HAP-1 (cell line): ENCODE measurements at places on chromosomes 2 and 18.

DNA sequence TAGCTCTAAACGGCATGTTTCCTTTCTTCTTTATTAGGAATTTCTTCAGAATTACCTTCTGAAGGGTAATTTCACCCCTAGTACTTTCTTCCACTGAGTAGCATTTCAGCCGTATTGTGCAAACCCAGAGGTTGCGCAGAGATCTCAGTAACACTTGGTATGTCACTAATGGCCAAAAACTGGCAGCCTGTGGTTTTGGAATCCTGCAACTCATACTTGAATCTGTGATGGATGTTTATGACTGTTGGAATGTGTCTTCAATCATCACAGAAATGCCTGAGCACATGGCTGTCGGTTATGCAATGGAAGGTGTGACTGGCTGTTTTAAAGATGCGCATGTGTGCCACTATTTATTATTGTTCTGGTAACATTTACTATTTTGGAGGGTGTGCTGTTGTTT lies 100.0 kb downstream of the COLEC12 start:
- DNase-seq = no peak

DNA sequence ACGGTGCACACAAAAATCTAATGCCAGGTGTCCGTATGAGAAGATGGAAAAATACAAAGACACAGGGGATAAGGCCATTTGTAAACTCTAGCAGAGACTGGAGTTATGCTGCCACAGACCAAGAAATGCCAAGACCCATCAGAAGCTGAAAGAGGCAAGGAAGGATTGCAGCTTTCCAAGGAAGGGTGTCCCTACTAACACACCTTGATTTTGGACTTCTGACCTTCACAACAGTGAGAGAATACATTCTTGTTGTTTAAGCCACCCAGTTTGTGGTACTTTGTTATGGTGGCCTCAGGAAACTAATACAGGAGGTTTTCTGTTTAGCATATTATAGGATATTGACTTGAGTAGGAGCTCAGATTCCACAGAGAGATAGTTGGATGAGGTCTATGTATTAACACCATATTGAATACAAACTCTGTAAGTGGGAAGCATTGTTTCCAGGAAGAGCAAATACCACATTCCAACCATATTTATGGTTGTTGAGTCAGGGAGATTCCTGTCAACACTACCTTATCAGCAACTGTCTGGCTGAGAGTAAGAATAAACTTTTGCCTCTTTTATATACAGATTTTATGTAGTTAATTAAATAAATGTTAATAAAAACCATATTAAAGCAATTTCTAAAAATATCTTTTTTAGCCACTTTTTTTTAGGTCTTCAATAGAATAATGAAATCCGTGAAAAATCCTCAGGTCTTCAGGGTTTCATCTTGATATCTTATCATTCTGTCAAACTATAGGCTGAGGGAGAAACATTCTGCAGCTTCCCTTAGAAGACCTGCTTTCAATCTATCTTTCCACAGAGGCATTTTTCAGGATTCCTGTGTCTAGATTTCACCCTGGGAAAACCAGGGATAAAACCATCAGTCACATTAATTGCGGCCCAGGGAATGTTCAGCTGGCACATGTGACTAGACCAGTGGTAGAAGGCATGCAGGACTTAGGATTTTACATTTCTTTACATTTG lies 35.4 kb upstream of the HNMT start:
- no peak for DNase-seq

DNA sequence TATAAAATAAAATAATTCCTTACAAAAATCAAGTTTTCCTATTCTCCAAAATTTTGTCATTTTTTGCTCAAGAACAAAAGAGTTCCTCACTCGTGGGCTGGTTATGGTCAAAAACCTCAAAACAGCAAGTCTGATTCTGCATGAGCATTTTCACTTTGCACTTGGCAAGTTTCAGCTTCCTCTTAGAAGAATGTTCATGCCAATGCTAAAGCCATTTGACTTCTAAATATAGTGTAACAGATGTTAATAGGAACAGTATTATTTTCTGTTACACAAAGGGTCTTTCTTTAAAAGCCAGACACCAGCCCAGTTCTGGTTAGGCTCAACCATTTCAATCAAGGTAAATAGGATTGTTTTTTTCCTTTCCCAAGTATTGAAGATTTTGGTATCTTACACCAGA lies 261.3 kb upstream of the CCDC68 start:
- no peak for DNase-seq

- peak; percentile 7 for DNase-seq
These were observed 3.0 kb upstream of the IRS1 start for GRCh38 chr2:226802573-226802972.

- DNase-seq = no peak
These were observed 815.7 kb downstream of the ERBB4 start for GRCh38 chr2:211722928-211723327.

DNA sequence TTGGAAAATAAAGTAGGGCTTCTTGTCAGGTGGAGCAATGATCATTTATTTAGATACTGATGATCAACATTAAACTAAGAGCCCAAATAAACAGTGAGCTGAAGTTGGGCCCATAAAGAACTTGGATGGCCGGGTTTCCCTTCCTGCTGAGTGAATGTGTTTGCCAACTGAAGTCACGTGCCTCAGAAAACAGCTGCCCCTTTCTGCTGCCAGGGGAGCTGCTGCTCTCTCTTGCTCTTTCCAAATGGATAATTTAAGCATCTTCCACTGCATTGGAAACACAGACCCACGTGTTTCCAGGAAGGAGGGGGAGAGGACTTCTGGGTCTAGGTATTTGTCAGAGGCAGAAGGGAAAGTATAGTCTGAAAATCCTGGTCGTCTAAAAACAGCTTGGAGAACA lies 22.9 kb upstream of the NCKAP5 start:
- no peak for DNase-seq

GRCh38 chr2:73705091-73705490 lies 32.1 kb downstream of the TPRKB start:
- no peak for DNase-seq

GRCh38 chr2:43609290-43609918 lies 13.6 kb upstream of the THADA start:
- DNase-seq = peak; percentile 76

DNA sequence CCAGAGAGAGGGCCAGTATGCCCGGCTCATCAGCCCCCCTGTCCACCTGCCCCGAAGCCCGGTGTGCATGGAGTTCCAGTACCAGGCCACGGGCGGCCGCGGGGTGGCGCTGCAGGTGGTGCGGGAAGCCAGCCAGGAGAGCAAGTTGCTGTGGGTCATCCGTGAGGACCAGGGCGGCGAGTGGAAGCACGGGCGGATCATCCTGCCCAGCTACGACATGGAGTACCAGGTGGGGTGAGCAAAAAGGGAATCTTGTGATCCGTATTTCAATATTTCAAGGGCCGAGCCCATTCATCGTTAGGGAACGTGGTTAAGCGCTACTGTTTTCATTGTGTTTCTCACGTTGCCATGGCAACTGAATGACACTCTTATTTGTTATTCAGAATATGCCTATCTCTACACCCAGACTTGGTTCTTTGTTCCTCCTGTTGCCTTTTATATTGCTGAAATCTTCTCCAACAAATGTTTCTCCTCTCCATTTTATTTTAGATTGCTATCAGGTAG lies 81.5 kb downstream of the NRP2 start:
- peak; percentile 96 for DNase-seq

GRCh38 chr2:17933256-17933655 lies 54.8 kb downstream of the KCNS3 start:
- no peak for DNase-seq

- DNase-seq = no peak
These were observed 167.4 kb downstream of the NCK2 start for GRCh38 chr2:105912081-105912480.

DNA sequence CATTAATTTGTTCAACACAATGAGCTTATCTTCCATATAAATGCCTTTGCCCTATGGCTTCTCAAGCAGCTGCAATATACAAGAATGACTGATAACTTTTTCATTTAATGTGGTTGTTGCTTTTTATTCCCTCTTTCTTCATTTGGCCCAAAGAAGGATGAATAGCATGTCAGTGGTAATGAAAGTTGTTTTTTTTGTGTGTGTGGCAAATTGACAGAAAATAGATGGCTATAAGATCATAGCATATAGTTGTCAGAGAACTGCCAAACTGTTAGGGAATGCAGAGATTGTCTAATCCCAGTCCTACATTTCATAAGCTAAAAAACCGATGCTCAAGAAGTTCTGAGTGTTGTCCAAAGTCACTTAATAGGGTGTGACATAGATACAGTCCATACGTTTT lies 244.3 kb downstream of the ACTR3 start:
- DNase-seq = no peak

- no peak for DNase-seq
These were observed 101.8 kb upstream of the NPAS2 start for GRCh38 chr2:100718065-100718629.

GRCh38 chr2:236601316-236602202 lies 31.9 kb downstream of the ACKR3 start:
- no peak for DNase-seq

GRCh38 chr2:238988752-238989151 lies 140.9 kb downstream of the TWIST2 start:
- DNase-seq = no peak

DNA sequence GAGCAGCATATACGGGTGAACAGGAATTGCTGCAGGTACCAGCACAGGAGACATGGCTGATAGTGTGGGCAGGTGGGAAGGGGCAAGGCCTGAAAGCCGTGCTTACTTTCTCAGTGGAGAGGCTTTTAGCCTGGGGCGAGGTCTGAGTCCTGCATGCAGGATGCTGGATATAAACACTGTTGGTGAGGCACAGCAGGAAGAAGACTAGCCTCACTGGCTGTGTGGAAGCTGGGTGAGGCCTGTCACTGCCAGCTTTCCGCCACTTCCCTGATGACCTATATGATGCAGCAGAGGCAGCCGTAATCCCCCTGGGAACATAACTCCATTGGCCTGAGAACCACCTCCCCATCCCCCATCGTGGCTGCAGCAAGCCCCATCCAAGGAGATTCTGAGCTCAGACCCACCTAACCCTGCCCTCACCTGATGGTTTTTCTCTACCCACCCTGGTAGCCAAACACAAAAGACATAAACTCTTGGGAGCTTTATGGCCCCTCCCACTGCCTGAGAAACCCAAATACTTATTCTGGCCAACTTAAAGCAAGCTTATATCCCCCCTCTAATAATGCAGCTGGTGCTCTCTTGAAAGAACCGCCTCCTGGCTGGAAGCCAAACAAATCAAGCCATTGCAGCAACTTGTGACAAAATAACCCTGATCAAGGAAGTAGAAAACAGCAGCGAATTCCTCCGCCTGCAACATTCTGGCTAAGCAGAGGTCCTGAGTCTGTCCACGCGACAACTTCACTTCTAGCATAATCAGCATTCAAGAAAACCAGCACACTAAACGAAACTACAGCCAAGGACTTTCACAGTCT lies 54.6 kb upstream of the DSC1 start:
- DNase-seq = no peak

GRCh38 chr2:156242874-156243273 lies 89.6 kb downstream of the NR4A2 start:
- no peak for DNase-seq

GRCh38 chr2:15084826-15085489 lies 452.4 kb downstream of the LRATD1 start:
- no peak for DNase-seq

DNA sequence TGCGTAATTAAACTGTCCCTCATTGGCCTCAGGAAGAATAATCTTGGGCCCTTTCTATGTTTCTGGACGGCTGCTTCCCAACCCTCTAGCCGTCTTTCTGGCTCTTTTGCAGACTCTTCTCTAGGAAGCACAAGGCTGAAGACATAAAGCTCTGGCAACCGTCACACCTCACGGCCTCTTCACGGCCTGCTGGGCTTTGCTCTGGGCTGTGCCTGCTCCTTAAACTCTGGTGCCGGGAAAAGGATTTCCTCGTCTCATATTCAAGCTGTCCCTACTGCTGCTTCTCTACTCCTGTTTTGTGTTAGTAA lies 36.0 kb upstream of the WIPF1 start:
- DNase-seq = no peak
